ENCODE measurements at places on chromosomes 1 and 21.

DNA sequence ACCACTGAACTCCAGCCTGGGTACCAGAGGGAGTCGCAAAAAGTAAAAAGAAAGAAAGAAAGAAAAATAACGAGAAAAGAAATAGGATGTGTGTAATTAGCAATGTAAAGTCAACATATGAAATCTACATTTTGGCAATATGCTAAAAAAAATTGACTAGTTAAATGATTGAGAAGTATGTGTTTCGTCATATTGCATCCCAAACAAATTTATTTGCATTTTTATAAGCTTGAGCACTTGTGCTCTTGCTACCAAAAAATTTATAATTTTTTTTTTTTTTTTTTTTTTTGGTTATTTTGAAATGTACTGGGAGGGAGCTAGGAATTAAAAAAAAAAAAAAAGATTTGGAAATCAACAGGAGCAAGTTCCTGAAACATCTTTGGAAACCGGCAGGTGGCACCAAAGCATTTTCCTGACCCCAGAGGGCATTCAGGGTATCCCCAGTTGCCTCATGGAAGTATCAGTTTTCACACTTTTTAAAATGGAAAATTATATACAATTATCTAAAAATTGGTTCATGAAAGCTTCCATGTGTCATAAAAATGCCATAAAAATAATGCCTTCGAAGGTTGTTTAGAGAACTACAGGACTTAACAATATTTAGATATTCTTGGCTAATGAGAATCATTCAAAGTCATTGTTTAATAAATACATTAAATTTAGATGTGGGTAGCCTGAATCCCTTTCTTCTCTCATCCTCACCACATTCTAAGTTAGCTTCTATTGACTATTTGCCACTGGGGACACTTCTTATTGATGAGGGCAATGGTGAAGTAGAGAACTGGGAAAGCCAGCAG, 4.8 kb upstream of the HEATR1 start:
- DNase-seq, result no peak

DNA sequence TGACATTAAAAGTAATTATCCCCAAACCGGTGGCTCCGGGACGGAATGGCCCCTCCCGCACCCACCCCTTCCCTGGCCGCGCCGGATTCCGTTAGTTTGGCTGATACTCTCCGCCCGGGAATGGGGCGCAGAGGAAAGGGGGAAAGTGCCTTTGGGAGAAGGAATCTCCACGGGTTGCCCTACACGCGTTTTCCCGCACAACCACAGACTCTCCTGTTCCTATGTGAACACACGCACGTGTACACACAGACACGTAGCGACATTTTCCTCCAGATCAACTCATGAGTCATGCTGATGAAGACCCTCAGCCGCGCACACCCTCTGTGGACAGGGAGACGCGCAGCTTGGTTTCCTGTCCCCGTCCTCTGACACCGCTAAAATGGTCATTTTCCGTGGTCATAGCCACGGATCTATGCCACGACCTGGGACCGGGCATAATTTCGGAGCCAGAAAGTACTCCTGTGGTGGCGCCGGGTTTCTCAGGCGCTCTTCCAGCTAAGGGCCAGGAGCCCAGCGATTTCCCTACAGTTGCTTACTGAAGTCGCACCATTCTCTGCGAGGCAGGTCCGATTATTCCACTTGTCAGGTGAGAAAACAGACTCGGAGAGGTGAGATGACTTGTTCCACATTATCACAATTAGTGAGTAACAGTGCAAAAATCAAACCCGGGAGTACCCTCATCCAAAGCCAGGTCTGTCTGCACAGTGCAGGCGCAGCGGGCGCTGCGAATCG, 4.0 kb upstream of the DMRTA2 start:
- DNase-seq, result no peak

GRCh38 chr1:22105611-22106207, 37.2 kb downstream of the WNT4 start:
- DNase-seq, result no peak

DNA sequence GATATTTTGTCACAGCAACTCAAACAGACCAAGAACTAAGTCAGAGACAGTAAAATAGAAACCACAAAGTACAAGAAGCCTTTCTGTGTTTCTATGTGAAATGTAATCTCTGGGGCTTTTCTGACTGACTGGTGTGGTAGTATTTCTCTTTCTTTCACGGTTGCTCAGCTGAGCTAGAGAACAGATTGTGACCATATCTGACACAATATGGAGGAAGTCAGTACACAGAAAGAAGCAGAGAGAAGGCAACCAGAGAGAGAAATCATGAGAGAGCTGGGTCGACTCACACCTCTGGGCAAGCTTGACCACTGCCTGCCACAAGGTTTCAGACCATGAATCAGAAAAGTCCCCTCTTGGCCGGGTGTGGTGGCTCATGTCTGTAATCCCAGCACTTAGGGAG, 208.9 kb upstream of the GREM2 start:
- DNase-seq, result no peak

DNA sequence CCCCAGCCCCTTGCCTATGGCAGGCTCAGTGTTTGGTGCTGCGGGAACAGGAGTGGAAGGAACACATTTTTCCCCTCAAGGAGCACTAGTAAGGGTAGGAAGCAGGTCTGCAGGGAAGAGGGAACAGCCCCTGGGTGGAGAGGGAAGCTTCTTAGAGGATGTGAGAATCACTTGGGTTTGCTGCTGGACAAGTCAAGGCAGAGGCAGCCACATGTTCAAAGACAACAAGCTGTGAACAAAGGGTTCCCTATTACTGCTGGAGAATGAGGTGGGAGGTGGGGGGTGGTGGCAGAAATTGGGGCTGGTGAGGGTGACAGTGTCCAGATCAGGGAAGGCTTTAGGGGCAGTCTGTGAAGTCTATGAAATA, 24.8 kb upstream of the CITED4 start:
- no peak for DNase-seq

DNA sequence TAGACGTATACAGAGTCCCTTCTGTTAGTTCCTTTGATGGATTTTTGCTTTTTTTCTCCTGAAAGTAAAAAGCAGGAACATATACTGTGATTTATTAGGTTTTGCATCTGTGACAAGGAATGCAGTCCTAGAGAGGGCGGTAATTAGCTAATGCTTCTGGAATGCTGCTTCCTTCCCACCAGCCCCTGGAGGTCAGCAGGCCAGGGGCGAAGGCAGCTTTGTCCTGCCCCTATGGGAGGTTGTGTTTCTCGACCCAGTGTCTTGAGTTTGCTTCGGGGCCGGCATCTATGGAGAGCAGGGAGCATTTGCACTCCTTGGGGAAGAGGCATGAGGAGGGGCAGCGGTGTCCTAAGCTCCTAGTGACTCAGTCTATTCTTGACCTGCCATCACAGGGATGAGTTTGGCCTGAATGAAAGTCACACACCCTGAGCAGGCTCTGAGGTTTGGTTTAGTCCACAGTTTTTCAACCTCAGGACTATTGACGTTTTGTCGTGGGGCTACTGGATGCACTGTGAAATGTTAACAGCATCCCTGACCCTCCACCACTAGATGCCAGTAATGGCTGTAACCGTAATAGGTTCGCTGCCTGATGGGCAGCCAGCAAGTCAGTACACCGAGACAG, 85.0 kb upstream of the KCNJ15 start:
- no peak for DNase-seq

Measured in left forelimb (tissue), 1 donor.